Activated T-helper 9 cell treated with anti-CD3 and anti-CD28 coated beads, Interleukin-2, amount 50 U/mL, for 16 hours (primary cell): ENCODE measurements at places on chromosomes 16 and 17.

DNA sequence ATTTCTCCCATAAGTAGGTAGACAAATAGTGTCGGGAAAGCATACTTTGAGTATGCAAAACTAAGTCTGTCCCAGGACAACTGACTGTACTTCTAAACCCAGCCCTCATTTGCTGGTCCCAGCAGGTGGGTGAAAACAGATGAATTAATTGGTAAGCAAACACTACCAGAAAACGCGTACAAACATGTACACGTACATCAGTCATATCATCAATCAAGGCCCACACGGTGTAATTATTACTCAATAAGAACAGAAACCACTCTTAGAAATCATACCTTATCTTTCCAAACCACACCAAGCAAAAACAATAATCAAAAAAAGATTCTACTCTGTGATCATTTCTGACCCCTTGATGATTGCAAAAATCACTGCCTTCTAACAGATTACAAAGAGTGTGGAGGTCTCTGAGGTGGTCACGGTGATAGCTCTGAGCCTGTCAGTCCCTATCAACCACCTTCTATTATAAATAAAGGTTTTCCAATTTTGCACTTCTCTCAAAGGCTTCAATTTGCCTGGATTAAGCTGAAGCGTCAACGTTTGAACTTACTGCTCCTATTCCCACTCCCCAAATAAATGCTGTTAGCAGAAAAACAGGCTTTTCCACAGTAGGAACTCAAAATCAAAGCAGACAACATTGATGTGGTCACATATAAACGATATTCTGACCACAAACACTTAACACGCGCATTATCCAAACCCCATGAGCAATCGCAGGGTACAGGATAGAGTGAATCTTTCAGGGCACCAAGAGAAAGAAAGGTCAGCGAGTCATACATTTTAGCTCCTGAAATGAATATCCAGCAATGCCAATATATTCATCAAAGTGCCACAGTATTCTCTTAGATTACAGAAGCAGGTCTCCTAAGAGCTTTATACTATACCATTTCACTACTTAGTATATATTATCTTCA, 211.9 kb downstream of the STX8 start:
- no peak for DNase-seq

- no peak for DNase-seq
Observed at GRCh38 chr16:65054457-65054856, 67.4 kb downstream of the CDH11 start.

- DNase-seq, result no peak
Observed at GRCh38 chr17:6752068-6752909, 3.6 kb upstream of the XAF1 start.

DNA sequence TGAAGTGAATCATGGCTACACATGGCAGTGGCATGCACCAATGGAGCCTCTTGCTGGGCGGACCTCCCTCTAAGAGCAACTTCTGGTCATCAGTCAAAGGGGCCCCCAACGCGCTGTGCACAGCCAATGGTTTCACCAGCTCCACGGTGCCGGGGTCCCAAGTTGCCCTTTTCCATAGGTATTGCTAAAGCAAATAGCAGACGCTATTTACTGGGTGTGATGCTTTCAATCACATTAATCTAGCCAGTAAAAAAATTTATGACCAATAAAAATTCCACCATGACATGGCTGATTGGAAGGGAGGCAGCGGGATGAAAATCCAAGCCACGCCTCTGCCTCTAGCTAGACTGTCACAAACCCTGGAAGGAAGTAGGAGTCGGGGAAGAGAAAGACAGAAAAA, 680.3 kb upstream of the SOX9 start:
- peak; percentile 0 for DNase-seq

DNA sequence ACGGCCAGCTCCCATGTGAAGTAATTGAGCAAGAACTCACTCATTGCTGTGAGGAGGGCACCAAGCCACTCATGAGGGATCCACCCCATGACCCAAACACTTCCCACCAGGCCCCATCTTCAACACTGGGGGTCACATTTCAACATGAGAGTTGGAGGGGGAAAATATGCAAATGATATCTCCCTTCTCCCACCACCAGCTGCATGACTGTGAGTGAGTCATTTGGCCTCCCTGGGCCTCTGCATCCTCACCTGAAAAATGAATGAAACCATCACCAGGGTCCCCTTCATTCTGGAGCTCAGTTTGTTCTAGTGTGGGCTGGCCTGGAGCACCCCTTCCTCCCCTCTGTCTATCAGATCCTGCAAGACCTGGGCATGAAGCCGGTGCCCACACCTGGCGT, 6.8 kb upstream of the MED9 start:
- no peak for DNase-seq

- DNase-seq, result no peak
Observed at GRCh38 chr16:85492295-85492864, 120.7 kb upstream of the GSE1 start.

DNA sequence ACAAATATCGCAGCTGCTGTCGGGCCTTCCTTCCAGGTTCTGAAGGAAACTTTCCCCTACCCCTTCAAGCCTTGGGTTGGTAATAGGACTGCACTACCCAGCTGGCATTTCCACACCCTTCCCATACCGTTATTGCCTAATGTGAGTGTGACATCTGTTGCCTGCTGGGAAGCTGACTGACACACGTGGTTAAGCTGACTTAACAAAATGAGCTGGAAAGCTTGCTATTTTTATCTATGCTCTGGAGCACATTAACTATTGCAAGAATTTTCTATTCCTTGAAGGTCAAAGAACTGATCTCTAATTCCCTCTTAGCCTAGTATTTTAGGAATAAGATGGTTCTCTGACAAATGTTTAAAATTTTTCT, 79.5 kb downstream of the PMP22 start:
- DNase-seq, result no peak

- DNase-seq, result no peak
Observed at GRCh38 chr16:781346-782010, 6.7 kb downstream of the RPUSD1 start.

- no peak for DNase-seq
Observed at GRCh38 chr17:33469911-33470310, 176.8 kb upstream of the ASIC2 start.

GRCh38 chr16:49622084-49622390, 233.9 kb downstream of the ZNF423 start:
- no peak for DNase-seq

DNA sequence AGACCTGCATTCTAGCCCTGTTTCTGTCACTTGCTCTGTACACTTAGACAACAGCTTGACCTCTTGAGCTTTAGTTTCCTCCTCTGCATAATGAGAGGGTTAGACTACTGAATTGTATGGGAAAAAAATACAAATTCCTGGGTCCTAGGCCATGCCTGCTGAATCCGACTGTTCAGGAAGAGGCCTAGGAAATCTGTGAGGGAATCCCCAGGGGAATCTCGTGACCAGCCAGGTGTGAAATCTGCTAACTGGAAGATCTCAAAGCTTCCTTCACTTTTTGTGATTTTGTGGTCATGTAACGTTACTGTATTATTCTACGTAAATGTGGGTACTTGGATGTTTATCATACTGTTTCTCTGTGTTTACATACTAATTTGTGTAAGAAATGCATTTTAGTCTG, 58.2 kb downstream of the CYLD start:
- no peak for DNase-seq

- no peak for DNase-seq
Observed at GRCh38 chr16:66560107-66560506, 6.1 kb upstream of the CMTM1 start.

- no peak for DNase-seq
Observed at GRCh38 chr17:5050278-5050677, 15.1 kb upstream of the SLC52A1 start.

- no peak for DNase-seq
Observed at GRCh38 chr16:80791411-80791810, 13.0 kb downstream of the CDYL2 start.

GRCh38 chr17:63439687-63440086, 6.4 kb downstream of the CYB561 start:
- no peak for DNase-seq

GRCh38 chr17:951325-952132, 28.0 kb downstream of the NXN start:
- DNase-seq, result no peak

GRCh38 chr17:73237714-73238113, 24.0 kb downstream of the CPSF4L start:
- no peak for DNase-seq

DNA sequence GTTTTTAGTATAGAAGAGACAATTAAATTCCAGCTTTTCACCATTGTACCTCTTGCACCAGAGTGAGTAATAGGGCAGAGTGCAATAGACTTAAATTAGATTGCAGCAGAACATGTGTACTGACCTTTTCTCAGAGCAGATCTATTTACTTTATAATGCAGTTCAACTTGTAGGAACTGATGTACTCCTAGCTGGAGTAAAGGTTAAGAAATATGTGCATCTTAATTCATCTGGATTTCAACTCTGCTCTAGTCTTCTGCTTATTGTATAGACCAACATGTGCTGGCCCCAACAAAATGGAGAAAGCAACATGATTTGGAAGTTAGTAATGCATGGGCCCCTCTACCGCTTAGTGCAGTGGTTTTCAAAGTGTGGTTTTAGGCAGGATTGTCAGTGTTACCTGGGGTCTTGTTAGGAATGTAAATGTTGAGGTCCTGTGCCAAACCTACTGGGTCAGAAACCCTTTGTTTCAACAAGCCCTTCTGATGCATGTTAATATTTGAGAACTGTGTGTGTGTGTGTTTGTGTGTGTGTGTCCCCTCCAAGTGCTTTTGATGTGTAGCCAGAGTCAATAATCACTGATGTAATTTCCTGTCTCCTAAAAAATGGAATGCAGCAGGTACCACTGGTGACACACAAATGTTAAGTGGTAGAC, 138.6 kb downstream of the TOX3 start:
- DNase-seq, result no peak
